ENCODE measurements at places on chromosomes 11 and 22.

DNA sequence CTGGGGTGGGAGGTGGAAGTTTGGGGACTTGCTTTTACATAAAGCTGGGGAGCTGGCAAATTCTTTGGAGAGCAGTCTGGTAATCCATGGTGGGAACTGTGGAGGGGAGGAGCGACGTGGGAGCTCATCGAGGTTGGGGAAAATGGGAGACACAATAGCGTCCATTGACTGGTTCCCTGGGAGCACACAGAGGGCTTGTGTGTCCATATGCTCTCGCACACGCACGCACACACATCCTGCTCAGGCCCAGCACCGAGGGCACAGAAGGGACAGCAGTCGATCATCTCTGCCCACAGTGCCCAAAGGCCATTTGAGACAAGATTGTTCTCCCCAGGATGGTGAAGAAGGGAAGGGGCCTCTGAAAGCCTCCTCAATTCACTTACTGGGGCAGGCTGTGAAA, 53.7 kb downstream of the FBXO7 start:
- DNase-seq = no peak

- no peak for DNase-seq
Measured at GRCh38 chr22:25167834-25168601, 31.6 kb upstream of the CRYBB3 start.

DNA sequence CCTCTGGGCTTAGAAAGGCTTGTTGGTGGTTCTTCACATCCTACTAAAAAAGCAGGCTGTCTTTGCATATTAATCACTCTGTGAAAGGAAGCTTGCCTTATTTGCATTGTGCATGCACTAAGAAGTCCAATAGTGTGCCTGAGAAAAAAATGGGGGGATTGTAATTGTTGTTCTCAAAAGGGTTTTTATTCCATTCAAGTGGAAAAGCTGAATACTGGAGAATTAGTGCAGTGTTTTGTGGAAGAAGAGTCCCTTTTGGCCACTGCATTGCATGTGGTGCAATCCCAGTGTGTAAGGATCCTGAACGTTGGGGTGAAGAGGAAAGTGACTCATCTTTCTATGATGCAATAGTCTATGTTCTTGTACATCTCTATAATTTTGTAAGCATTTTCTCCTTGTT, 16.5 kb downstream of the NCAM1 start:
- peak; percentile 79 for DNase-seq

GRCh38 chr22:18976197-18976751, 40.2 kb upstream of the PRODH start:
- no peak for DNase-seq

GRCh38 chr11:102111011-102111786, 952 bp downstream of the YAP1 start:
- peak; percentile 89 for DNase-seq

DNA sequence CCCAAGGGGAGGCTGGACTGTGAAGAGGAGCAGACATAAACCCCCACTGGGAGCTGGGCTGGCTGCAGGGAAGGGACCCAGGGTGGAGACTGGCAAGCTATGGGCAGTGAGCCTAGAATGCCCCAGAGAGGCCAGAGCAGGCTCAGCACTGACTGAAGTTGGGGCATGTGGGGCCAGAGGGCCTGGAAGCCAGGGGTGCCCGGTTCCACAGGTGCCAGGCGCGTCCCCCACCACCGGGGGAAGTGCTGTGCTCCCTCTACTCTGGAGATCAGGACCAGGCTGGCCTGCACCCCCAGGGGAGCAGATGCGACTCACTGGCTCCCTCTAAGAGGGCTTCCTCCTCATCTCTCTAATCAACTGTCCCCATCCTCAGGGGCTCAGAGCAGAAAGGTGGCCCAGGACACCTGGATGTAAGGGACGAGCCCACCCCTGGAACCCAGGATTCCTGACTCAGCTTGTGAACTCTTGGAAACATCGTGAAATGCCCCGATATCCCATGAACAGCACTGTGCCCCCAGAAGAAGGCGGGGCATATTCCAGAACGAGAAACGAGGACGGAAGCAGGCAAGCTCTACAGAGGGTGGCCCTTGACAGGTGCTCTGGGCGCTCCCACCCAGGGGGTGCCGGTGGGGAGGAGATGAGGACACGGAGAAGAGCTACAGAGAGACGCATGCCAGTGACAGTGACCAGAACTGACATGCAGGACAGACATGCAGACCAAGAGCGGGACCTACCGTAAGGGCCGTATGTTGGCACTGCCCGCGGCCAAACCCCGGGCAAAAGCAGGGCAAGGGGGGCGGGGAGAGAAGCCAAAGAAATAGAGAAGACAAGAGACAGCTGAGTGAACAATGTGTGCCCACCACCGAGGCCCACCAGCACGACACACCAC, 20.4 kb downstream of the MAFF start:
- DNase-seq = no peak

- no peak for DNase-seq
Measured at GRCh38 chr11:77687088-77687487, 49.5 kb upstream of the CLNS1A start.

DNA sequence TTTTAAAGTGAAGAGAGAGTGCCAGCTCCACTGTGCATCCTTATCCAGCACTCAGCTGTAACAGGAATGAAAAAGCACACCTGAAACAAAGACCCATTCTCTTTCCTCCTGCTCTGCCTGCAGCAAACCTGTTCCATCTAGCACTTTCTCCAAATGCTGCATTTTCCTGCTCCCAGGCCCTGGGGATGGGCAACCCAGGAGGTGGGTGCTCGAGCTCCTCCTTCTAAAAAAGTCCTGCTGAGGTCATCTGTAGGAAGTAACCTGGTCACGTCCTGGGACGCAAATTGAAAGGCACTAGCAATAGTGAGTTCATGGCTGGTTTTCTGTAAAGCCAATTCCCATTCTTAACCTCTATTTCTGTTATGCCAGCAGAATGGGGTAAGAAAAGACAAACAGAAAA, 173.7 kb downstream of the MAML2 start:
- no peak for DNase-seq

GRCh38 chr11:130611791-130612251, 163.4 kb downstream of the ADAMTS15 start:
- DNase-seq = peak; percentile 79

DNA sequence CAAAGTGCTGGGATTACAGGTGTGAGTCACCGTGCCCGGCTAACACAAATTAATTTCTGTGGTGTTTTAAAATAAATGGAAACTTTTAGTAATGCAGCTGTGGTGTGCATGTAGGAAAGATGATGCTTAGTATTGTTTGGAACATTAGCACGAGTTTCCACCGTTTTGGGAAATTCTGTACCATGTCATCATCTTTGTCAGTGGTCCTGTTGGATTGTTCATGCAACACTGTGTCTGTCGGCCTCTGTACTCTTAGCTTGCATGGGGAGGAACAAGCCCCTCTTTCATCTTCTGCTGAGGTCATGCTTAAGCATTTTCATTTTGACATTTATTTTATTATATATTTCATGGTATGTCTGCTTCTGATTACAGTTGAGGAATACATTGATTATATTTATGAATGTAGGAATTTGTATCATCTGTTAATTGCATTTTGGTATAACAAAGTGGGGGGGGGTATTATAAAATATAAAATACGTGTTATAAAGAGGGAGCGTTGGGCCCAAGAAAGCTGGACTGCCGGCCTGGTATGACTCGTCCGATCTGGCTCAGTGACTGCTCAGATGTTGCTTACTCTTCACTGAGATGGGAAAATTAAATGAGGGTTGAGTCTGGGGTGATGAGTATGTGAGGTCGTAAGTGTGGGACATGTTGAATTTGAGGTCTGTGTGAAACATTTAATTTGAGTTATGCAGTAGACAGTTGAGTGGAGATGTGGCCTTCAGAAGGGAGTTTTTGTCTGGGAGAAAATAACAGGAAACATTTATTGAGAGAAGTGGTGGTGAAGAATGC, 28.7 kb downstream of the CECR2 start:
- no peak for DNase-seq

GRCh38 chr11:15525582-15525981, 410.9 kb downstream of the INSC start:
- no peak for DNase-seq

GRCh38 chr11:46338988-46339666, 8.1 kb upstream of the DGKZ start:
- DNase-seq = peak; percentile 31

DNA sequence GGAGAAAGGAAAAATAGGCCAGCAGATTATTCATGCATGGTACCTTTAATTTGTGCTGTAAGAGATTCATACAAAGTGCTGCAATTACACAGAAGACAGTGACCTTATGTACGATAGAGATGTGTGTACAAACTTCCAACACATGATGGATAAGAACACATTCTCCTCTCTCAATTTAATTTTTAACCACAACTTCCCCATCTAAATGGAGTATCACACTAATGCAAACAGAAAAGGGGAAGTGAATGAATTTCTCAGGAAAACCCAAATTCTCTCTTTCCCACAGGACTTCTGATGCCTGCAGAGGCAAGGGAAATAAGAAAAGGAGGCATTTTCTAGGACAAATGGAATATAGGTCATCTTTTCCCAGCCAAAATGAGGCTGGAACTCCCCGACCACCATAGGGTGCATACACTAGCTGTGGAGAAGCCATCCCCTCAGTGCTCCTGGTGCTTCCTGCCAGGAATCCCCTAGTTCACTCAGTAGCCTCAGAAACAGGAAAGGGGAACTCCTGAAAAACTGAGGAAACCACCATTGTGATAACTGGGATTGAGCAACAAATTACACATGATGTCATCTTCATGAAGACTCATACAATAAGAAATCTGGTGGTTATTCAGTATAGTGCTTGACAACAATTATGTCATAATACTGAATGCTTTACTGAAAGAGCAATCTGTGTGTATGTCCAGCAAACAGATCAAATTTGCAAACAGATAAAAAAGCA, 22.4 kb downstream of the MMP10 start:
- peak; percentile 64 for DNase-seq

GRCh38 chr22:30906946-30907345, 61.6 kb downstream of the MORC2 start:
- no peak for DNase-seq

GRCh38 chr11:45538939-45539338, 126.5 kb downstream of the CHST1 start:
- DNase-seq = no peak

DNA sequence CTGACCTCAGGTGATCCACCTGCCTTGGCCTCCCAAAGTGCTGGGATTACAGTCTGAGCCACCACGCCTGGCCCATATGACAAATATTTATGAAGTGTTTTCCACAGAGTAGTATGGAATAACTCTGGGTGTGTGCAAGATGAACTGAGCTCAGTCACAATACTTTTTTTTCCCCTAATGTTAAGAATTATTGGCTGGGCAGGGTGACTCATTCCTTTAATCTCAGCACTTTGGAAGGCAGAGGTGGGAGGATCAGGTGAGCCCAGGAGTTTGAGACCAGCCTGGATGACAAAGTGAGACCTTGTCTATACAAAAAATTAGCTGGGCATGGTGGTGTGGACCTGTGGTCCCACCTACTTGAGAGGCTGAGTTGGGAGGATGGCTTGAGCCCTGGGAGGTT, 6.4 kb downstream of the PTPRJ start:
- DNase-seq = no peak

DNA sequence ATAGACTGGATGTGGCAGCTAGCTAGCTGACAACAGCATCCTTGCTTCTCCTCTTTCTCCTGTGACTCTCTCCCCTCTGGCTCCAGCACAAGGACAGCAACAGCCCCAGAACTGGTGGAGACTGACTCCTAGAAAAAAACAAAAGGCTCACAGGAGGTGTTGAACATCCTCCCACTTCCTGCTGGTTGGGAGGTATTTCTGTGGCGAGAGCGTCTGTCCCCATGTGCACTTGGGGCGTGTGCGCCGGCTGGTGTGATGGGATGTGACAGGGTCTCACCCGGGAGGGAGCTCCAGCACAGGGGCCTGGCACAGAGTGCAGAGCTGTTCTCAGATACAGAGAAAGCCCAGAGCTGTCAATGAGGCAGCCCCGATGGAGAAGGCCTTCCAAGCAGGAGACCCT, 107.2 kb upstream of the E2F8 start:
- no peak for DNase-seq

DNA sequence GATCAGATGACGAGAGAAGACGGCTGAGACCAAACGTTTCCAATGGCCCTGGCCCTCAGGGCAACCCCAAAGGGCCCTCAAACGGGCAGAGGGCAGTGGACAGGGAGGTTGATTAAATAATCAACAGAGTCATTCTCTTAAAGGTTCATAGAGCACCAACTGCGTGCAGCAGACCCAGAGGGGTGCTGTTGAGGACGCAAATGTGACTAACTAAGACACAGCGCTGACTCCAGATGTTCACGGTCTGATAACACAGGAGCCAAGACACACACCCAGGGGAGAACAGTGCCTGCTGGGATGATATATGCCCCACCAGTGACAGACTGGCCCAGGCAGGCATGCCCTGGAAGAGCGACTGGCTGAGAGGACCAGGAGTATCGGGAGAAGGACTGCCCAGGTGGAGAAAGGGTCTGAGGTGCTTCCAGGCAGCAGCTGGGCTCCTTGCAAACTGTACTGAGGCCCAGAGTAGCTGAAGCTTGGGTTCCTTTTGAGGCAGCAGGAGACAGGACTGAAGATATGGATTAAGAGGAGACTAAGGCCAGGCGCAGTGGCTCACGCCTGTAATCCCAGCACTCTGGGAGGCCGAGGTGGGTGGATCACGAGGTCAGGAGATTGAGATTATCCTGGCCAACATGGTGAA, 7.7 kb downstream of the VWCE start:
- no peak for DNase-seq

DNA sequence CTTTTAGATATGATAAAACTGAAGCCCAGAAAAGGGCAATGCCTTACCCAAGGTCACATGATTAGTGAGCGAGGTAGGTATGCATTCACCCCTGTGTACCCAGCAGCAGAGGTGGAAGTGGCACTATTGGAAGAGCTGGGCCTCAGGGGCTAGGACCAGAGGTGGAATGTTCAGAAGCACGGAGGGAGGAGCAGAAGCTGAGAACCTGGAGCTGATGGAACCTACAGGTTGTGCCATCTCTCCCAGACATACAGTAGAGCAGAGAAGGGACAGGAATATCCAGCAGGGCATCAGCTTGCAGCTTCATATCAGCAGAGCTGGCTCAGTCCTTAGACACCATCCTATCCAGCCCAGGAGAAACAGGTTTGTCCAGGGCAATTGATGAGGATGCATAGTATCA, 14.6 kb upstream of the FCHSD2 start:
- no peak for DNase-seq

DNA sequence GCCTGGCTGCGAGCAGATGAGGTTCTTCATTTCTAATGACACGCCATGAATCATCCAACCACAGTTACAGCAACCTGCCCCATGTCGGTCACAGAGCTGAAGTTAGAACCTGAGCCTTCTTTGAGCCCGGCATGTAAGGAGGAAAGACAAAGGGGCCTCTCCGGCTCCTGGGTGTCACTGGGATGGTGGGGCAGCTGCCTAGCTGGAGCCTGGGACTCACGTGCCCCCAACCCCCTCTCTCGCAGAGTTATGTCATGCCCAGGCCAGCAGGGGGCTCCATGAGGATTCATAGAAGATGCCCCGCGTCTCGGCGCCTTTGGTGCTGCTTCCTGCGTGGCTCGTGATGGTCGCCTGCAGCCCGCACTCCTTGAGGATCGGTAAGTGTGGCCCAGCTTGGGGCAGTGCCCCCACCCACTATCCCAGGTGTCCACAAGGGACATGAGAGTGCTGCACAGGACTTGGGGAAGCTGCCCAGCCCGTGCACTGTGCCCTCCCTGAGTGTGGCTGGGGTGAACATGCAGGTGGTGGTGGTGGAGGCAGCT, 148.5 kb downstream of the GRIK4 start:
- DNase-seq = peak; percentile 27

Measured in fibroblast of villous mesenchyme (primary cell).